ENCODE measurements at places on chromosomes 11 and 22.

DNA sequence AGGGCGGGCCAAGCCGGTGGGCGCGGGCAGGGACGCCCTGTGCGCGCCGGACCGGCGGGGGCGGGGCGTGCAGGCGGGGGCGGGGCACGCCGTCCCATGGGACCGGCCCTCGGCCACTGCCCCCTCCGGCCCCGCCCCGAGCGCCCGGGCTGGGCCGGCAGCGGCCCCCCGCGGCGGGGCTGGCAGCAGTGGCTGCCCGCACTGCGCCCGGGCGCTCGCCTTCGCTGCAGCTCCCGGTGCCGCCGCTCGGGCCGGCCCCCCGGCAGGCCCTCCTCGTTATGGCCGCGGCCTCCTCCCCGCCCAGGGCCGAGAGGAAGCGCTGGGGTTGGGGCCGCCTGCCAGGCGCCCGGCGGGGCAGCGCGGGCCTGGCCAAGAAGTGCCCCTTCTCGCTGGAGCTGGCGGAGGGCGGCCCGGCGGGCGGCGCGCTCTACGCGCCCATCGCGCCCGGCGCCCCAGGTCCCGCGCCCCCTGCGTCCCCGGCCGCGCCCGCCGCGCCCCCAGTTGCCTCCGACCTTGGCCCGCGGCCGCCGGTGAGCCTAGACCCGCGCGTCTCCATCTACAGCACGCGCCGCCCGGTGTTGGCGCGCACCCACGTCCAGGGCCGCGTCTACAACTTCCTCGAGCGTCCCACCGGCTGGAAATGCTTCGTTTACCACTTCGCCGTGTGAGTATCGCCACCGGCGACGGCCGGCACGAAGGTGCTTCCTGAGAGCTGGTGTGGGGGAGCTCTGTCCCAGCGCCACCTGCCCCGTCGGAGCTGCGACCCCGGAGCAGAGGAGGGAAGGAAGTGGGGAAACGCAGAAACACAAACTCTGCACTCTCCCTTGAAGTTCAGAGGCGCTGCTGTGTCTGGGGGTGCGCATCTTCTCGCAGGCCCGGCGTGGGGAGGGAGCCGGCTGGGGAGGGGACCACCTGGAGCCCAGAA is at the start of gene KCNQ1:
Gene KCNQ1 (plus strand): TSS at position 188 of the 925 bp plus-strand sequence. CDS start 91 bp downstream, at position 279.
- DNase-seq: peak; percentile 26

DNA sequence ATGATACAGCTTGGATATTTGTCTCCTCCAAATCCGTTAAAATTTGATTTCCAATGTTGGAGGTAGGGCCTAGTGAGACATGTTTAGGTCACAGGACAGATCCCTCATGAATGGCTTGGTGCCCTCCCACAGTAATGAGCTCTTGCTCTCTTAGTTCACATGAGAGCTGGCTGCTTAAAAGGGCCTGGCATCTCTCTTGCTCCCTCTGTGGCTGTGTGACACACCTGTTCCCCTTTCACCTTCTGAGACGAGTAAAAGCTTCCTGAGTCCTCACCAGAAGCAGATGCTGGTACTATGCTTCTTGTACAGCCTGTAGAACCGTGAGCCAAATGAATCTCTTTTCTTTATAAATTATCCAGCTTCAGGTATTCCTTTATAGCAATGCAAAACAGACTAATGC is 3.5 kb downstream of the VPS37C start:
- no peak for DNase-seq

- peak; percentile 62 for DNase-seq
Observed at GRCh38 chr22:42202669-42203068, 67.8 kb downstream of the TCF20 start.

- no peak for DNase-seq
Observed at GRCh38 chr11:45886816-45887520, 1.5 kb downstream of the MAPK8IP1 start.

DNA sequence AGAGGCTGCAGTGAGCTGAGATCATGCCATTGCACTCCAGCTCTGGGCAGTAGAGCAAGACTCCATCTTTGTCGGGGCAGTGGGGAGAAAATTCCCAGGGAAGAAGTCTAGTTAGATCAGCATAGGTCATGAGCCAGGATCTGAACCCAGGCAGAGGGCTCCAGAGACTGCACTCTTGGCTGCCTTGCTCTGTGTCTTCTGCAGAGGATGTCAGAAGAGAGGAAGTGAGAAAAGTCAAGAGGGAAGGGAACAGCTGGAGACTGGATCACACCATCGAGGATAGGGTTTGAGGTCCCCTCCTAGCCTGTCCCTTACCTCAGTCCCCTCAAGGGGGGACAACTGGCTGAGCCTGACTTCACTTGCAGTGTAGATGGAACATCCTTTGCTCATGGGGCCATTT is 5.8 kb downstream of the MYOD1 start:
- no peak for DNase-seq

GRCh38 chr22:38051261-38051660 is 5.9 kb upstream of the PICK1 start:
- DNase-seq: no peak

DNA sequence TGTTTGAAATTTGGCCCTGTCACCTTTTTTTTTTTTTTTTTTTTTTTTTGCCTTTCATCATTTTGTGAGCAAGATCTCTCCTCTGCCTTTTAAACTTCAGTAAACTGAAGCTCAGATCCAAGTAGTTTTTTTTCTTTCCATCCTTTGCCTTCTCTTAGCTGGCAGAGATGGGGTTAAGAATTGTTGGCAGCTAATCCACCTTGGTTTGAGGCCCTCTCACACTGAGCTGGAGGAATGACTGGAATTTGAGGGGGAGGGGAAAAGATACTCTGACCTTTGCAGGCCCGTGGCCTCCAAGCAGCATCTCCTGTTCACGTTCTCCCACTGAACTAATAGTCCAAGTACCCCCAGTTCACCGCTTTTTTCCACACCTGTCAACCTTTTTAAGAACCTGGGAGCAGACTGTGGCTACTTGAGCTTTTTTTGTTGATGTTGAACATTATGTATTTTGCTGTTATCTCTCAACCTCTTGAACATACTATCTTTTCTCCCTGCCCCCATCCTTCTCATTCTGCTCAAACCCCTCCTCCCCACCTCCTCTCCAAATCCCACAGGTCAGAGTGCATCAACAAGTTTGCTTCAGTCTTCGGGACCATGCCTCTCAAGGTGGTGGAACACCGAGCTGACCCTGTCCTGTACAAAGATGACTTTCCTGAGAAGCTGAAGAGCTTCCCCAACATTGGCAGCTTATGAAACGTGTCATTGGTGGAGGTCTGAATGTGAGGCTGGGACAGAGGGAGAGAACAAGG is 66.2 kb downstream of the ALX4 start:
- DNase-seq: no peak

DNA sequence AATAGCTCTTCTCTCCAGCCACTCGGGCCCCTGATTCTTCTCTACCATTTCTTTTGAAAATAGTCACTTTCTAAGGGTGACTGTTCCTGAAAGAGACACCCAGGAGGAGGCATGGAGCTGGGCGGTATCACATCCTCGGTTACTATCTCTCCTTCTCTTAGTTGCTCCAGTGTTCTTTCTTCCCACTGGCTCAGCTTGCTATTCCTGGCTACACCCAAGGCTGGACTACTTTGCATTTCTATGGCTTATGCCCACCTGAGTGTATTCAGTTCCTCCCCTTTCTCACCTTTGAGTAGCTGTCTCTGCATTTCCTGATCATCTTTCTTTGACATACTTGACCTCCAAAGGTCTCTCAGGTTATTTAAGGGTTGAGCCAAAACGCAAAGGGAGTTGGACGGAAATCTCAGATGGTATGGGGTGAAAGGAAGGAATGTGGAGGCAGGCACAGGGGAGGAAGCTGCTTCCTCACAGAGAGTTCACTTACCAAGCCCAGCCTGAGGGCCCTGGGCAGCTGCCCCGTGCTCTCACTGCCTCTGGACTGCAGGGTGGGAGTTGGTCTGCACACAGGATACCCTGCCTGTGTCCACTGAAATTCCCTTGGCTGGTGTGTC is 155.7 kb downstream of the SNX19 start:
- no peak for DNase-seq

DNA sequence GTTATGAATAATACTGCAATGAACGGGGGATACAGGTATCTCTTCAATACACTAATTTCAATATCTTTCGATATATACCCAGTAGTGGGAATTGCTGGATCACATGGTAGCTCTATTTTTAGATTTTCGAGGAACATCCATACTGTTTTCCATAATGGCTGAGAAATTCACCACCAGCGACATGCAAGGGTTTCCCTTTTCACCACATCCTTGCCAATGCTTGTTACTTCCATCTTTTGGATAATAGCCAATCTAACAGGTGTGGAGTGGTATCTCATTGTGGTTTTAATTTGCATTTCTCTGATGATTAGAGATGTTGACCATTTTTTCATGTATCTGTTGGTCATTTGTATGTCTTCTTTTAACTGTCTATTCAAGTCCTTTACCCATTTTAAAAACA is 5.9 kb downstream of the IL10RA start:
- DNase-seq: no peak

- no peak for DNase-seq
Observed at GRCh38 chr11:13302420-13302958, 24.9 kb downstream of the BMAL1 start.

- DNase-seq: no peak
Observed at GRCh38 chr22:39546889-39547586, 14.5 kb upstream of the RPS19BP1 start.

DNA sequence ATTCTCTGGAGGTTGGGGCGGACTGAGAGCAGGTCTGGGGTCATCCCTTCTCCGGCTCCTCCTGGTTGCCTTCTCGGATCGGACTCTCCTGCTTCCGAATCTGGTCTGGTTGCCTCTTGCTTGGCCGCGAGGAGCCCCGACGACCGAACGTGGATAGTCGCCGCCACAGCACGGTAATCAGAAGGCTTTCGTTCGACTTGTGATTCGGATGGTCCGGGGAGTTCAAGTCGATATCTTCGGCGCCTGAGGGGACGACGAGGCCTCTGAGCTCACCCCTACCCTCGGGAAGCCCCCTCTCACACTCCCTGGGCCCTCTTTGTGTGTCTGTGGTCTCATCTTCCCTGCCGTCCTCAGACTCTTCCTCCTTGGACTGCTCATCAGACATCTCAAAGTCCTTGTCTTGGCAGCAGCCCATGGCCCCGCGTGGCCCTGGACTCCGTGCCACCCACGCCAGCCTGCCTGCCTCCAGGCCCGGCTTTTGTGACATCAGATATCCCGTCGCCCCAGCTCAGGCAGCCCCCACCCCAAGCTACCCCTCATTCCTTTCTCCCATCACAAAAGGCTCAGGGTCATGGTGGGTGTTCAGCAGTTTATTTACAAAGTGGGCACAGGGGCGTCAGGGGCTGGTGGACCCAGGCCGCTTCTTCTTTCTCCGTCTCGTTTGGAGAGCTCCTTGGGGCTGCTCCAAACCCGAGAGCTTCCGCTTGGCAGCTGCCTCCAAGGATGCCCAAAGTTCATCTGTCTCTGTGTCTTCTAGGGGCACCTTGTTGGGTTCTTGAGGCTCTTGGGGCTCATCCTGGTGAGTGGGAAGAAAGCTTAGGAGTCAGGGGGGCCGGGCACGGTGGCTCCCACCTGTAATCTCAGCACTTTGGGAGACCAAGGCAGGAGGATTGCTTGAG is at the start of gene TEX54:
Gene TEX54 (minus strand): TSS at position 506 of the 899 bp plus-strand sequence.
- DNase-seq: no peak

DNA sequence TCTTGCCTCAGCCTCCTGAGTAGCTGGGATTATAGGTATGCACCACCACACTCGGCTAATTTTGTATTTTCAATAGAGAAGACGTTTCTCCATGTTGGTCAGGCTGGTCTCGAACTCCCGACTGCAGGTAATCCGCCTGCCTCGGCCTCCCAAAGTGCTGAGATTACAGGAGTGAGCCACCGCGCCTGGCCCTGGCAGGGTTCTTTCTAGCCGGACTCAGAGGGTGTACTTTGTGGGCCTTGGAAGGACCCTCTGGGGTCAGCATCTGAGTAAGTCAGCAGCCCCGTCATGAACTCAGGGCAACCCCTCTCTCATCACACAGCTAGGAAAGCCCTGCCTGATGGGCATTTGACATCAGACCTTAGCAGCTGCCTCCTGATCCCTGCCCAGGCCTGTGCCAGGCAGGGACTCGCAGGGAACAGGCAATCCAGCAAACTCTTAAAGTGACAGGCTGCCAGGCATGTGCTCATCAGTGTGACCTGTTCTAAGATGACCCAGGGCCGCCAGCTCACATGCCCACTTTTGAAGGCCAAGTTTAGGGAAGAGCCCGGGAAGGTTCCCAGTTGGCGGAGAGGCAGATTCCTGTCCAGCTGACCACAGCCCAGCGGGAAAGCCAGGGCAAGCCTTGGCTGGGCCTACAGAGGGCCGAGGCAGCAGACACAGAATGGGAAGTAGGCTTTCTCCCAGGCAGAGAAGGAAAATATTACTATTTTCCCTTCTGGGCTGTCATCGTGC is 92.9 kb downstream of the MORC2 start:
- DNase-seq: no peak

DNA sequence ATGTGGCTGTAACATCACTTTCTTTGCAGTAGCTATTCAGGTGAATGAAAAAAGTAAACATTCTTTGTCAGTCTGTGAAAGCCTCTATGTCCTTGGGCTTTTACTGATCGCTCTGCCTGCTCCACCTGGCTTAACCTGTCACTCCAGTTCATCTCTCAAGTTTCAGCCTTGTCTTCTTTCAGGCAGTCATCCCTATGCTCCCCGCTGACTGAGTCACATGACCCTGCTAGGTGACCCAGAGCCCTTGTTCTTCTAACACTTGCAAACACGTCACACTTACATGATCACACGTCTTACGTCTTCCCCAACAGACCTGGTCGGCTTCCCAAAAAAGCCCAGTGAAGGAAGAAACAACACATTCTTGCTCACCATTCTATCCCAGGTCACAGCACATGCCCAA is 499.3 kb upstream of the TENM4 start:
- DNase-seq: no peak

GRCh38 chr11:61921446-61921845 is 4.1 kb upstream of the RAB3IL1 start:
- DNase-seq: no peak

- no peak for DNase-seq
Observed at GRCh38 chr22:30234786-30235470, 11.6 kb downstream of the LIF start.

GRCh38 chr11:119809346-119809745 is 80.3 kb upstream of the NECTIN1 start:
- no peak for DNase-seq

DNA sequence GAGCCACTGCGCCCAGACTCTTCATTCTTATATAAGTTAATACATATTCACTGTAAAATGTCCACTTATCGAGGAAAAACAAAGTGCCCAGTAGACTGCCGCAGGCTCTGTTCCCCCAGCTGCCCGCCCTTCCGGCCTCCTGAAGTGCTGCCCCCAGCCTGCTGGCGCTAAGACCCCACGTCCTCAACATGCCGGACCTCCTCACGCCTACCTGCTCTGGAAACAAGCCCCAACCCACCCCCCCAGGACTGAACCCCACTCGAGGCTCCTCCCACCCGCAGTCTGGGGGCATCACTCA is 1.1 kb downstream of the GATD1 start:
- DNase-seq: no peak
